NCI-H1092 (cell line): ENCODE measurements at places on chromosomes 5 and 9.

- no peak for DNase-seq
These were observed 14.0 kb downstream of the OLFML2A start for GRCh38 chr9:124790801-124791505.

- no peak for DNase-seq
These were observed 322.6 kb downstream of the FBXL17 start for GRCh38 chr5:108059334-108059733.

DNA sequence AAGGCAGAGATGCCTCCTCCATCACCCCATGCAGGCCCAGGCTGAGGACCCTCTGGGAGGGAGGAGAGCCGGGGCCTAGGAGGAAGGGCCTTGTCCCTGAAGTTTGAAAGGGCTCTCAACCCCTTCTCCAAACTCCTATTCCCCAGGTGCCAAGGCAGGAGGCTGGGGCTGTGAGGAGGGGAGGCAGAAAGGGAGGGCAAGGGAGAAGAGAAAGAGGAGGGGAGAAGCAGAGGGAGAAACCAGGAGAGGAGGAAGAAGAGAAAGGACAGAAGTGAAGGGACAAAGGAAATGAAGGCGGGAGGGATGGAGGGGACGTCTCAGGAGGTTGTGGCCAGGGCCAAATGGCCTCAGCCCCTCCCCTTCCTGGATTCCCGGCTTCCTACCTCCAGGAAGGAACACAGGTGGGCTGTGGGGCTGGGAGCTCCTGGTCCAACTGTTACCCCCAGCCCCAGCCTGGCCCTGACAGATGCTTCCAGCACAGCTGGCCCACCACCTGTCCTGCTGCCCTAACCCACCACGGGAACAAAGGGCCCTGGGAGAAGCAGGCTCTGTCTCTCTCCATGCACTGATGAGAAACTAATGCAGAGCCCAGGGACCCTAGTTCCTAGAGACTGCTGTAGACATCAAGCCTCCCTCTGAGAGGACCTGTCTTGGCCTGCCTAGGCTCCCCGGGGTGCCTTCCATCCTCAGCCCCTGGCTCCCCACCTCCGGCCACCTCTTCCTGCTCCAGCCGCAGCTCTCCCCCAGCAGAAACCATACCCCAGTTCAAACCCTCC is 3.5 kb downstream of the DBN1 start:
- no peak for DNase-seq

GRCh38 chr5:73096239-73096575 is 24.2 kb upstream of the TMEM171 start:
- no peak for DNase-seq

GRCh38 chr5:154937186-154937717 is 759 bp downstream of the GEMIN5 start:
- no peak for DNase-seq

DNA sequence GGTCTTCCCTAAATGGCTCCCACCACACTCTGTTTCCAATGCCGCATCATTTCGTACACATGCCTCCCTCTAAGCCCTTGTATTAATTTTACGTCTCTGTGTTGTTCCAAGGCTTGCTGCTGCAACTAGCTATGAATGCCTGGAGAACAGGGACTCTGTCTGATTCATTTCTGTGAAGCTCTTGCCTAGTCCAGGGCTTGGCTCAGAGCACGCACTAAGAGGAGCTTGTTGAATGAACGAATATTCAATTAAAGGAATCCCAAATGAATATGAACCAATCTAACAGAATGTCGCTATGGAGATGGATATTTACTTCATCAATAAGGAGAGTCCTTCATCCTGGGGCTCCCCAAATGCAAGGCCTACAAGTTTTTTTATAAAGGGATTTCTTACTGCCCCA is 55.3 kb downstream of the TGFBR1 start:
- DNase-seq, result no peak

DNA sequence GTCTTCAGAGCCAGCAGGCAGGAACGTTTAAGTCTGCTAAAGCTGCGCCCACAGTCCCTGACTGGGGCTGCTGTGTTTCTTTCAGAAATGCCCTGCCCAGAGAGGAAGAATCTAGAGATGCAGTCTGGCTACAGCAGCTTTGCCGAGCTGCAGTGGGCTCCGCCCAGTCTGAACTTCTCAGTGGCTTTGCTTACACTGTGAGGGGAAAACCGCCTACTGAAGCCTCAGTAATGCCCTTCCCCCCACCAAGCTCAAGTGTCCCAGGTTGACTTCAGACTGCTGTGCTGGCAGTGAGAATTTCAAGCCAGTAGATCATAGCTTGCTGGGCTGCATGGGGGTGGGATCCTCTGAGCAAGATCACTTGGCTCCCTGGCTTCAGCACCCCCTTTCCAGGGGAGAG is 78.4 kb downstream of the SREK1 start:
- DNase-seq, result no peak

DNA sequence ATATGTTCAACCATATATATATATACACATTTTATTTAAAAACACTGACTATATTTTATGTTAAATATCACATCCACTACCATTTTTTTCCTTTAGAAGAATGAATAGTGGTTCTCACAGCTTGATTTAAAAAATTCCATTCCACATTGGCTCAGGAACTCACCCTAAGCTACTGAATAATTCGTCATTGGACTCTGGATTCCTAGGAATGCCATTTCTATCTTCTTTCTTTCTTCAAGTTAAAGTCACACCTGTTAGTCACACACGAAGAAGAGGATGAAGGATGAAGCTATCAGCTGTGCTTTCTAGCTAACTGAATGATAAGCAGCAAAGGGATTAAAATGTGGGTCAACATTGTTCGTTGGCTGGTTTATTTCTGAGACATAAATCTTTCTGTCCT is 7.9 kb downstream of the ELOVL7 start:
- no peak for DNase-seq
